ENCODE measurements at places on chromosomes 1 and 21.

DNA sequence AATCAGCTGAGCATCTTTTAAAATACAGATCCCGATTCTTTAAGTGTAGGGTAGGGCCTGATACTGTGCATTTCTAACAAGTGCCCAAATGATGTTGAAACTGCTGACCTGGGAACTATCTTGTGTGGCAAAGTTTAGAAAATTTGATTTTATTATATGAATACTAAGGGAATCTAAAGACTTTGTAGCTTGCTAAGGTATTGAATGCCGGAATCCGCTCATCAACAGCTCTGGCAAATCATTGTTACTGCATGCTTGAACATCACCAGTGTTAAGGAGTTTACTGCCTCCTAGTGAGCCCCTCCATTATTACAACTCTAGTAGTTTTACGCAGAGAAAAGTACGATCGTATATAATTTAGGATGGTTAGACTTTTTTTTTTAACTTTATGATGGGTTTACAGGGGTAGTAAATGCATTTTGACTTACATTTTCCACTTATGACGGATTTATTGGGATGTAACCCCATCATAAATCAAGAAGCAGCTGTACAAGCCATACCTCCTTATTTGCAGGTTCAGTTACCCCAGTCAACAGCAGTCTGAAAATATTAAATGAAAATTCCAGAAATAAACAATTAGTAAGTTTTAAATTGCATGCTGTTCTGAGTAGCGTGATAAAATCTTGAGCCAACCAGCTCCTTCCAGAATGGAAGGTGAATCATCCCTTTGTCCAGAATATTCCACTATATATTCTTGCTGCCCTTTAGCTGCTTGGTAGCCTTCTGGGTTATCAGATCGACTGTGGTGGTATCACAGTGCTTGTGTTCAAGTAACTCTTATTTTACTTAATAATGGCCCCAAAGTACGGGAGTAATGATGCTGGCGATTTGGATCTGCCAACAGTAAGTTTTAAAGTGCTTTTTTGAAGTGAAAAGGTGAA is 892 bp downstream of the TYW3 start:
- peak; percentile 42 for ATAC-seq

DNA sequence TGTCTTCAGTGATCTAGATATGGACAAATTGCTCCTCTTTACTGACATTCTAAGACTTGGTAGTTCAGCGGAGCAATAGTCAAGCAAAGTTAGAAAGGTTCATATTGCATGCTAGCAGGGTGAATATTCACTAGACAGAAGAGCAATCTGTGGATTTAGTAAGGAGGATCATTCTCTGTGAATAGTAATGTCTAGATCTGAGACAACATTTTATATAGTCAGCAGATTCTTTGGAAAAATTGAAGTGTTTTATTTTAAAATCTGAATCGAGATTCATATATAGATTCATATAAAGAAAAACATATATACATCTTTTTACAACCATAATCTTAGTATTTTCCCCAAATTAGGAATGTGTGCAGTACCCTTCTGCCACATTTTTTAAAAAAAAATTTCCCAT is 274.5 kb upstream of the BRINP3 start:
- ATAC-seq = no peak

DNA sequence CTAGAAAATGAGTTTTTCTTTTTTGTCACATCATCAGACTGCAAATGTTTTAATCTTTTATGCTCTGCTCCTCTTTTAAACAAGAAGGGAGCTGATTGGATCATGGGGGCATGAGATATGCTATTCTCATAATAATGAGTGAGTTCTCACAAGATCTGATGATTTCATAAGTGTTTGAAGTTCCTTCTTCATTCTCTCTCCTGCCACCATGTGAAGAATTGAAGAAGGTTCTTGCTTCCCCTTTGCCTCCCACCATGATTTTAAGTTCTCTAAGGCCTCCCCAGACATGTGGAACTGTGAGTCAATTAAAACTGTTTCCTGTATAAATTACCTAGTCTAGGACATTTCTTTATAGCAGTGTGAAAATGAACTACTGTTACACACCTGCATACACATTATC is 218.2 kb downstream of the NRIP1 start:
- no peak for ATAC-seq

DNA sequence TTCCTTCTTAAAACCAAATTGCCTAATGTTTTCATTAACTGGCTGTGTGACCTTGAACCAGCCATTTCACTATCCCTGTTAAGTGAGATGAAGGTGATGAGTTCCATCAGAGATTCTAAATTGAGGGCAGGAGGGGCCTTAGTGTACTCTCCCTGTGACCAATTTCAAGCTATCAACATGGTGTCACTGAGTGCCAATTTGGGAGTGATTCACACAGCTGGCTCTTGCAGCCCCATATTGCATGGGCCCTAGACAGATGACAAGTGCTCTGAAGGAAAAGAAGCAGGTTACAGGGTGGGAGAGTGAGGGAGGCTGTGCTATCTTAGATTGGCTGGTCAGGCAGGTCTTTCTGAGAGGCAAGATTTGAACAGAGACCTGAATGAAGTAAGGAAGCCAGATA is 13.0 kb upstream of the TACSTD2 start:
- no peak for ATAC-seq

DNA sequence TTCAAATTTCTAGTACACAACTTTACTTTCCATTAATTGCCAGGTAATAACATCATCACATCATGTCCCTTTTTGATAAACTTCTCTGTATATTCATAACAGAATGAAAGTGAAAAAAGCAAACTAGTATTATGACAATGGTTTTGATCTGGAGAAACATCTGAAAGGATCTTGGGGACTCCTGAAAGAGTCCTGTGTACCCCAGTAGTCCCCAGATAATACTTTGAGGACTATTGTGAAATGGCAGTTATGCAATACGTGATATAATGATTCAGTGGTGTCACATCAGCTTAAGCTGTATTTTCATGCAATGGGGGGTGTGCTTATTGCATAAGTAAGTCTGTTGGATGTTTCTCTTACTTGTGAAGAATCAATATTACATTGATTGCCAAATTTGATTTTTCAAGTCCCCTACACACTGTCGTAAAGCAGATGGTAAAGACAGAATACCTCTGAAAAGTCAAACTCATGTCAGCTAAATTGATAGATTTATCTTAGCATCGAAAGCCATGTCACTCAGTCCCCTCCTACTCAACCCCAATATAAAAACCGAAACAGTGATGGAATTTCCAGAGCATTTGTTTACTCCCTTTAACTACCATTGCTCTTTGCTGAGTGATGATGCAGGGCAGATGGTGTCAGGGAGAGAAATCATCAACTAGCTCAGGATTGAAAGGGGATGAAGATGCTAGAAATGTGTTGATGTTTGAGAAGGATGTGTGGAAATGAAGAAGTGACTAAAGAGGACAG is 146.7 kb upstream of the C1orf105 start:
- peak; percentile 78 for ATAC-seq

DNA sequence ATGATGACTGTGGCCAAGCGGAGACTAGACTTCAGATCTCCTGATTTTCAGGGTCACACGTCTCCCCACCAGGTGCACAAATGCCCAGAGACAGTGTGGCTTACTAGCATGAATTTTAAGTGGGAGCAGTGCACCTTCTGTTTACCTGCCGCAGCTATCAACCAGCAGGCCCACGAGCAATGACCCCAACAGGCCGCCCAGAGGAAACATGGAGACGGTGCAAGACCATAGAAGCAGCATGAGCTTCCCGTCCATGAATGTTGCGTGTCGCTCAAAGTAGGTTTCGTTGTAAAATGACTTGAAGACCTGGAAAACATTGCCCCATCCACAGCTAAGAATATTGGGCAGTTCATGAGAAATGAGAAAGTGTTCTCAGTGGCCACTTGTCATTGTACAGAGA is 3.5 kb downstream of the SLC2A7 start:
- no peak for ATAC-seq

DNA sequence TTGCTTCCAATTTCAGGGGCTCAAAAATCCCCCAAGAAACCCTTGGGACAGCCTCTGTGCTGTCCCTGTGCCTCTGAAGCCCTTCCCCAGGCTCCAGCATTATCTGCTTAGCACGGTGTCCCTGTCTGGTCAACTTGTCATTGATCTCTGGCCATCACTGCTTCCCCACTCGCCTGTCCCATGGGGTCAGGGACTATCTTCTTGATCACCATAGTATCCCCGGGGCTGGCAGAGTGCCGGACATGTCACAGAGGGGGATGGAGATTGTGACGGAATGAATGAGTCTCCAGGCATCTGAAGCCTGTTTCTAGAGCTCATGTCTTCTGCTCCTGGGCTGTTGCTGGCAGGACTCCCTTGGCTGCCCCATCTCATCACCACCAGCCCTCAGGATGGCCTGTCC is 99.4 kb upstream of the VAMP3 start:
- ATAC-seq = no peak

DNA sequence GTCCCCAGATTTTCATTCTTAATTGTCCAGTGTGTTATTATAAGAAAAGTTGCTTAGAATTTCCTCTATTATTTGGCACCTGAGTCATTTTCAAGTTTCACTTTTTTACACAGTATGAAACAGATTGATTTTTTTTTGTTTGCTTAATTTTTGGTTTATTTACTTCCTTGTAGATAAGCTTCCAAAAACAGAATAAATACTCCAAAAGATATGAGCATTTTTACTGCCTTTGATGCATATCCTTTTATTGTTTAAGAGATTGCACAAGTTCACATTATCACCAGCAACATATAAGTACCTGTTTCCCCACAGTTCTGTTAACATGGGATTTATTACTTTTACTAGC is 36.3 kb upstream of the AHCYL1 start:
- ATAC-seq = no peak

GRCh38 chr21:45971616-45972352 is 9.8 kb upstream of the COL6A1 start:
- no peak for ATAC-seq

GRCh38 chr1:211928993-211929637 is 98.6 kb upstream of the LPGAT1 start:
- ATAC-seq = no peak

GRCh38 chr1:19940486-19941205 is 17.2 kb upstream of the PLA2G2E start:
- no peak for ATAC-seq

- no peak for ATAC-seq
Measured at GRCh38 chr1:17743008-17743647, 12.0 kb upstream of the ACTL8 start.

DNA sequence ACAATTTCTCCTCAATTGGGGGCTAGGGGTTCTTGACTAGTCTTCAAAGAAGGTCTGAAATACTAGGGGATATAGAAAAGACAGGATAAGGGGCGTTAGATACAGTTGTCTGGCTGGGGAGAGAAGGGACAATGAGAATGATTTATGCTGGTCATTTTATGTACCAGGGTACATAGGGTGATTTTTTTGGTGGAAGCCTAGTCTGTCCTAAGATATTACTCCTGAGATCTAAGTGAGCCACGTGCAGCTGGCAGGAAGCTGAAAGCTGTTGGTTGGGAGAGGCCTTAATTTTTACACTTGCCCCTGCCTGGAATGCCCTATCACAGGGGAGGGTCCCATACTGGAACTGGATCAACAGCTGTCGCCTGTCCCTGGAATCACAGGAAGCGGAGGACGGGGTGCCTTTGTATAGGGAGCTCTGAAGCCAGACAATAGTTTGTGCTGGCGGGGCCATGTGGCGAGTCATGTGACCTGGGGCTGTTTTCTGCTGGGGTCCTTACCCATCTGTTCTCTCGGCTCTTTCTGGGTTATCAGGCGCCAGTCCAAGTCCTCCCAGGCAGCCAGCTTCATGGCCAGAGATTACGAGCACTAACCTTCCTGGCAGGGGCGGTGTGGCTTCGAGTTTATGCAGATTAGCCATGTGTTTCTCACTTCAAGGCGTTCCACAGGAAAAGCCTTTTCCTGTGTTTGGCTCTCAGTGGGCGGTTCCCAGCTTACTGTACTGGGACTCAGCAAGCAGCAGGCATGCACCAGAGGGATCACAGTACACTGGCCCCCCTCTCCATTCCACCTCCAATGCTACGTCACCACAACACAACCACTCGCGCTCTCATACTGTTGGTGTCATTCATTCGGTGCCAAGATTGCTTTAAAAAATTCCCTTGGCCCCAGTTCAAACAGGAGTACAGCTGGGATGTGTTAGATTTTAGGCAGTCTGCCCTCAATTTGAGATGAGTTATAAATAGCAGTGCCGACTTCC is 27.5 kb downstream of the ARID1A start:
- peak; percentile 44 for ATAC-seq

DNA sequence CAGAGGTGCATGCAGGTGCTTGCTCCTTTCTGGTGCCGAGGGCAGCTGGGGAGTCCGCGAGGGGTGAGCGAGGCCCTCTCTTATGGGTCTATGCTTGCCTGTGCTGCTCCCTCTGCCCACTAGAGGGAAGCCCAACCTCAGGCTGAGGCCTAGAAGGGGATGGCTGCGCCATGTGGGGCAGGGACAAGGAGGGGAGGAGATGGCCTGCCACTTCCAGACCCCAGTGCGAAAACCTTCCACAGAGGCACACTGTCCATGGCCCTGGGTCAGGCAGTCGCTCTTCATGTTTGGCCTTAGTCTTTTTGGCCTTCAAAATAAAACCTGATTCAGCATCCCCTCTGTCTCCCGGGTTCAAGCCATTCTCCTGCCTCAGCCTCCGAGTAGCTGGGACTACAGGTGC is 14.0 kb downstream of the RHBG start:
- peak; percentile 88 for ATAC-seq

- no peak for ATAC-seq
Measured at GRCh38 chr1:54109129-54110090, 43.4 kb downstream of the CDCP2 start.

GRCh38 chr1:183911285-183911684 is 106.4 kb downstream of the RGL1 start:
- ATAC-seq = no peak

DNA sequence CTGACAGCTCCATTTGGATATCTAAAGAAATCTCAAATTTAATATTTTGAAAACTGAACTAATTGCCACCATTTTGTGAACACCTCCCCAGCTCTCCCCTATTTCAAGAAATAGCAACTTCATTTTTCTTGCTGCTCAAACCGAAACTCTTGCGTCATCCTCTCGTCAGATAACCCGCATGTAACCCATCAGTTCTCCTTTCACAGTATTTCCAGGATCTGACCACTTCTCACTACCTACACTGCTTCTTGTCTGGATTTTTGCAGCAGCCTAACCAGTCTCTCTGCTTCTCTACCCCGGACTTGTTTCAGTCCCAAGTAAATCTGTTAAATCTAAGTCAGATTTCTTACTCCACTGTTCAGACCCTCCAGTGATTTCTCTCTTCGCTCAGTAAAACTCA is 75.6 kb downstream of the MTR start:
- ATAC-seq = no peak

- ATAC-seq = no peak
Measured at GRCh38 chr1:35925741-35926140, 5.2 kb upstream of the AGO3 start.

DNA sequence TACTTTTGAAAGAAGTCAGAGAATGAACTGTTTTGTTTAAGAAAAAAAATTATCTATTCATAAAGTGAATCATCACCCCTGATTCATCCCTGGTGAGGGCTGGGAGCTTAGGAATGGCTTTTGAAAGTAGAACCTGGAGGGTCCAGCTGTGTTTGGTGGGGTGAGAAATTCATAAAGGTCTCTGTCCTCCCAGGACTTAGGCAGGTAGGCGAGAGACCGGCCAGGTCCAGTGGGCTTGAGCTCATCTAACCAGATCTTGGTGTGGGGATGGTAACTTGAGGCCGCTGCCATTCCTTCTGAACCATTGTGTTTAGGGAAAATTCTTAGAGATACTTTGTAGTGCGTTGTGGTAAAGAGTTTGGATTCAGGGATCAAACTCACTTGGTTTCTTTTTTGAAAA is 156.8 kb upstream of the TNR start:
- no peak for ATAC-seq

Data from activated T-helper 17 cell treated with anti-CD3 and anti-CD28 coated beads, Interleukin-2, amount 50 U/mL, for 72 hours (primary cell).